ENCODE measurements at places on chromosomes 7 and 10.

DNA sequence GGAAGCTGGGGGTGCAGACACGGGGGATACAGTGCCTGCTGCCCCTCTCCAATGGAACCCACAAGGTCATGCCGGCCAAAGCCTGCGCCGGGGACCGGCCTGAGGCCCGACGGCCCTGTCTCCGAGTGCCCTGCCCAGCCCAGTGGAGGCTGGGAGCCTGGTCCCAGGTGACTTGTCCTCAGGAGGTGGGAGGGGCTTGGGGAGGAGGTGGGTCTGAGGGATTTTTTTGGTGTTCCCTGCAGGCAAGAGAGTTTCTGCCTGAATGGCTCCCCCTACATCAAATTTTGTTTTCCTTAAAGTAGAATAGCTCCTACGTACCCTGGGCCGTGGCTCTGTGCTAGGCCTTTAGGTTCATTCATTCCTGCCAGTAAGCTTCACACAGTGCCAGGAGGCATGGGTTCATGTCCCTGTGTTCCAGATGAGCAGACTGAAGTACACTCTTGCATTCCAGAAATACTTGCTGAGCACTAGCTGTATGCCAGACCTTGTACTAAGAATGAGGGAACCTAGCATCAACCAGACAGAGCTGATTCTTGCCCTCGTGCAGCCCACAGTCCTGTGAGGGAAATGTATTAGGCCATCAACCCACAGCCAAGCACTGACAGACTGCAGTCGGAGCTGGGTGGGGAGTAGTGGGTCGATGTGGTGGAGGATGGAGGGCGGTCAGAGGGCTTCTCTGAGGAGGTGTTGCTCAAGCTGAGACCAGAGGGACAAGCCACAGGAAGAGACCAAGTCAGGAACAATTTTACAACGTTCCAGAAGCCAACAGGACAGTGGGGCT, 31.1 kb downstream of the TBATA start:
- no peak overlapping the region for H3K27ac ChIP-seq
- H3K4me3 ChIP-seq = no peak overlapping the region
- DNase-seq = no peak
- no peaks in the 10 kb centered on the region for H3K36me3 ChIP-seq
- peaks cover 18% of the 10 kb centered on the region for H3K4me1 ChIP-seq

DNA sequence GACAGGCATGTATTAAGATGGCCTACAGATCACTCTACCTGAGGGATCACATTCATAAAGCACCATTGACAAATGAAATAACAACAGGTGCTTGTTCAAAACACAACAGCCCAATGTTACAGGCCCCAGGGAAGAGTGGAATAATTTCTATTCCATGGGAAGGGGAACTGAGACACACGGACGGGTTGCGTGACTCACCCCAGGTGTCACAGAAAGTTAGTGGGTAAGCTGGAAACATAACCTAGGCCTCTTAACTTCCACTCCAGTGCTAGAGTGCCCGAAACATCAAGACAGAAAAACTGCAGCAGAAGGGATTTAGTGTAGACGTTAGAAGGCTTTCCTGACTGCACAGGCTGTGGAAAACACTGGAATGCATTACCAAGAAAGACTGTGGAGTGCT, 48.3 kb downstream of the SLC37A3 start:
- peaks cover 51% of the 10 kb centered on the region for H3K36me3 ChIP-seq
- H3K4me3 ChIP-seq = no peak overlapping the region
- H3K27me3 ChIP-seq = no peaks in the 10 kb centered on the region
- peaks cover 8% of the 10 kb centered on the region for H3K4me1 ChIP-seq

- peaks cover 14% of the 10 kb centered on the region for H3K4me1 ChIP-seq
- no peak overlapping the region for H3K4me3 ChIP-seq
- no peaks in the 10 kb centered on the region for H3K36me3 ChIP-seq
- DNase-seq = no peak
- no peaks in the 10 kb centered on the region for H3K27me3 ChIP-seq
- H3K27ac ChIP-seq = no peak overlapping the region
These were observed 19.0 kb downstream of the KCNH2 start for GRCh38 chr7:150959081-150959480.

DNA sequence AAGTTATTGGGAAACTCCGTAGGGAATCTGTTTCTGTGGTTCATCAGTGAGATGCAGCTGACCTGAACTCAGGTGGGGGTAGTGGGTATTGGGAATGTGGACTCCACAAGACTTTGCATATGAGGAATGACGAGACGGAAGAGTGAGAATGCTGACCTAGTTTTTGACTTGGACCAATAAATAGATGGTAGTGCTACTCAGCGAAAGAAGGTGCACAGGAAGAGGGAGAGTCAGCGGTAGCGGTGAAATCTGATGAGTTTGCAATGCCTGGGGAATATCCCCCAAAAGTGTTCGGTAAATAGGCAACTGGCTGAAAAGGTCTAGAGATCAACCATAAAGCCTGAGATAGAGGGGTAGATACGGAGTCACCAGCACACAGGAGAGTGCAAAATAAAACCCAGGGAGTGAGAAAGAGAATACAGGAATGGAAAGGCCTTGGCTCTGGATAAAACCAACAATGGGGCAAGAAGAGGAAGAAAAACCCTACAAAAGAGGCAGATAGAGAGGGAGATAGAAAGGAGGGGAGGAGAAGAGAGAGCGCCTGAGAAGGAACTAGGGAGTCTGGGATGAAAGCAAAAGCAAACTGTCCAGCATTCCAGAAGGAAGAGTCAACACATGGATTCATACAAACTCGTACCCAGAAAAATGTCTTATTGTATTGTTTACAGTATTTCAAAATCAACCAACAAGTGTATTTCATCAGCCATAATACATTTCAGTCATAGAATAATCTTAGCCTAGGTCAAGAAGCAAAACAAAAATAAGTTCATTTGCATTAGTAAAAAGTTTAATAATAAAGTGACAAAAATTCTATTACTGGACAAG, 5.4 kb downstream of the ARHGAP21 start:
- H3K4me3 ChIP-seq = no peak overlapping the region
- DNase-seq = no peak
- no peak overlapping the region for H3K27ac ChIP-seq
- peaks cover 22% of the 10 kb centered on the region for H3K4me1 ChIP-seq
- H3K27me3 ChIP-seq = no peaks in the 10 kb centered on the region

DNA sequence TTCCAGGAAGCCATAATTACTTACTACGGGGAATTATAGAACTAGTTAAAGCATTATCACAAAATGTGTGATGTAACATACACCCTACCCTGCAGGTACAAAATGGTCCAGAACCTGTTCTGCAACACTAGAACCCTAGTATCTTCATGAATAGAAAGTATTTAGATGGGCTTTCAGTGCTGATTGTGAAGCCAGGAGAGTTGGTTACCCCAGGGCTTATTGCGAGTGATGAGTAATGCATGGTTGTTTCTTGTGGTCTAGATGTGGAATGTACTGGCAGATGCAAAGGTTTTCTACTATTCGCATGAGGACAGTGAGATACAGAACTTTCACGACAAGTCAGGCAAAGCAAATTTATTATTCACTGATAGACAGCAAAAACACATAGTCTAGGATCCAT, 33.6 kb upstream of the AGR3 start:
- peaks cover 9% of the 10 kb centered on the region for H3K36me3 ChIP-seq
- no peaks in the 10 kb centered on the region for H3K27me3 ChIP-seq
- peak overlapping the region; percentile 74 for H3K27ac ChIP-seq

DNA sequence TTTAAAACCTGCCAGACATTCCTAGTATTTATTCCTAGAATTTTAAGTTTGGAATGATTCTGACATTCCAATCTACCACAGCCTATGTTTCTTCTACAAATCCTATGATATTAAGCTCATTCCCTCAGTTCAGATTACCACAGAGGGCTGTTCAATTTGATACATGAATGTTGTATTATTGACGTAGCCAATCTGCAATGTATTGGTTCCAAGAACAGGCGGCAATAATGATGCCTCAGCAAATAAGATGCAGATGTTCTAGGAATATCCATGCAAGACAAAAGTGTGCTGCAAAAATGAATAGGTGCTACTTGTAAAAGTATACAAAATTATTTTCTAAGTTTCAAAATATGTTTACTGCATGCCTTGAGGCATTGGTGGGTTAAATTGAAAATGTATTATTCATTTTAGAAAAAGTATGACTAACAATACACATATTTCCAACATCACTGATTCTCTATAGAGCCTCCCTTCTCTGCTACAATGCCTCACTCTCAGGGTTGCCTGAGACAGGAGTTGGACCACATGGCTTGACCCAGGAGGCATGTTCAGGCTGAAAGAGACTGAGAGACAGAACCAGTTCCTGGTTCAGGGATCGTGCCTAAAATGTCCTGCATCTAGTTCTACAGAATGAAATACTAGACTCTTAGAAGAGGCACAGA, 94.1 kb upstream of the CREB5 start:
- H3K27me3 ChIP-seq = peaks cover 61% of the 10 kb centered on the region
- H3K4me3 ChIP-seq = no peak overlapping the region
- peaks cover 8% of the 10 kb centered on the region for H3K4me1 ChIP-seq

GRCh38 chr10:7659560-7659959, 7.2 kb downstream of the ITIH5 start:
- no peaks in the 10 kb centered on the region for H3K27me3 ChIP-seq
- no peak overlapping the region for H3K4me3 ChIP-seq
- DNase-seq = no peak
- no peaks in the 10 kb centered on the region for H3K36me3 ChIP-seq
- no peaks in the 10 kb centered on the region for H3K4me1 ChIP-seq

DNA sequence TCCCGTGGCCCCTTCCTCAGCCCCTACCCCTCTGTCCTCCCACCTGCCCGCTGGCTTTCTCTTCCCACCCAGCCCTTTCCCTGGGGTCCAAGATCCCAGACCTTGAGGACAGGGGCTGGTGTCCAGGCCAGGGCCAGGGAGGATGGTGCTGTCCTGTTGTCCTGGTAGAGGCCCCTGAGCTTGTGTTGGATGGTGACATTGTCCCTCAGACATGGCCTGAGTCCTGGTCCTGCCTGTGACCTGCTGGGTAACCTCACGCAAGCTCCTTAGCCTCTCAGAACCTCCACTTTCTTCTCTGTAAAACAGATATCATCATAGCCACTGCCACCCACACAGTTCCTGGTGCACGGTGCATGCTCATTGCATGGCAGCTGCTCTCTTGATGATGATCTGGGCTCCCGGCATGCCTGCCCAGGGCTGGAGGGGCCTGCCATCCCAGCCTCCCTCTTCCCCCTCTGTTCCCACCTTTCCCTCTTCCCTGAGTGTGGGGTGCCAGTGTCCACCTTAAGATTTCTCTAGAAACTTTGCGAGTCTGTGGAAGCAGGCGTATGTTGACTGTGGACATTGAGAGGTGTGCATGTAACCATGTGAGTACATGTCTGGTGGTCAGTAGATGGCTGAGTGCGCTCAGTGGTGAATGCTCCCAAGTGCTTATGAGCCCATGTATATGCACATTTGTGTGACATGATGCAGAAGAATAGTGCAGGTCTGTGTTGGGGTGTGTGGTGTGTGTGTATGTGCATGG, 60.4 kb downstream of the NEURL1 start:
- no peaks in the 10 kb centered on the region for H3K36me3 ChIP-seq
- no peak for DNase-seq
- peaks cover 9% of the 10 kb centered on the region for H3K4me1 ChIP-seq
- peak overlapping the region; percentile 53 for H3K4me3 ChIP-seq
- no peak overlapping the region for H3K27ac ChIP-seq
- peaks cover 31% of the 10 kb centered on the region for H3K27me3 ChIP-seq
